ENCODE measurements at places on chromosomes 12 and 14.

- peak; percentile 8 for DNase-seq
Measured at GRCh38 chr14:87994974-87995373, 2.0 kb upstream of the GALC start.

GRCh38 chr12:105765053-105766014 lies 373.4 kb downstream of the NUAK1 start:
- no peak for DNase-seq

- peak; percentile 79 for DNase-seq
Measured at GRCh38 chr12:2891240-2892053, 756 bp downstream of the TULP3 start.

DNA sequence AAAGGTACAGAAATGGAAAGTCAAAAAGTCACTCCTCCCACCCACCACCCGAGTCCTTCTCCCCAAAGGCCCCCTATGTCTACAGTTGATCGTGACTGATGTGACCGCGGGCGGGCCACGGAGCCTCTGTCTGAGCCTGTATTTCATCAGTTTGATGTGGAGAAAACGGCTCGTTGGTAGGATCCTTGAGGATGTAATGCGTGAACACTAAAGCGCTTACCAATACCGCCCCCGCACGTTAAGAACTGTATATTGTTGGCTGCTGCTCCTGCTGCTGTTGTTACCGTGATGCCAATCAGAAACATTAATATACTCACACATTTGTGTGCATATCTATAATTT lies 24.6 kb upstream of the UBC start:
- peak; percentile 92 for DNase-seq

- DNase-seq = no peak
Measured at GRCh38 chr12:96225044-96225855, 31.1 kb downstream of the ELK3 start.
